Urothelium cell line (cell line): ENCODE measurements at places on chromosomes 1 and 21.

- no peak for DNase-seq
Observed at GRCh38 chr1:209650454-209650853, 1.8 kb downstream of the LAMB3 start.

DNA sequence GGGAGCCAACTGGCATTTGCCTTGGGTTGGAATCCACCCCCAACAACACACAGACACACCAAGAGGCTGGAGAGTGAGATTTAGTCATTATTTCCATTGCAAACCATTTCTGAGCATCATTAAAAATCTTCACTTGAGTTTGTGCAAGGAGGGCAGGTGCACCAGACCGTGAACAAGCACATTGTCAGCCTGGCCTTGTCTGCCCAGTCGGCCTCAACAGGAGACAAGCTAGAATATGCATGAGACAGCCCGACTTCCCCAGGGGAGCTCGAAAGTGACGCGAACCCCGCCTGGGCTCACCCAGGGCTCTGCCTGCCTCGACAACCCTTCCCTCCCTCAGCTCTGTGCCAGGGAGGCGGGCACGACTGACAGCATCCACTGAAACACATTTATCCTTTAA, 15.4 kb upstream of the GUCA2B start:
- DNase-seq = no peak

- DNase-seq = no peak
Observed at GRCh38 chr1:3429320-3429719, 25.1 kb upstream of the ARHGEF16 start.

DNA sequence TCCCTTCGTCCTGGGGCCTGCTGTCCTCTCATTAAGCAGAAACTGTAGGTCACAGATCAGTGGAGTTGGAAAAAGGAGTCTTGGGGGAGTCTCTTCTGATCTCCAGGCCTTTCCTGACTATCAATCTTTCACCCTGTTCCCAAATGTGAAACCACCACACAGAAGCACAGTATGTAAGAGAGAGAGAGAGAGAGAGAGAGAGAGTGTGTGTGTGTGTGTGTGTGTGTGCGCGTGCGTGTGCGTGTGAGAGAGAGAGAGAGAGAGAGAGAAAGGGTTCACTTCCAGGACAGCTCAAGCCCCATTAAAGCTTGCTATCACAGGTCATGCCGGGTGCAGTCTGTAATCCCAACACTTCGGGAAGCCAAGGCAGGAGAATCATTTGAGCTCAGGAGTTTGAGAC, 1.5 kb upstream of the TTC24 start:
- DNase-seq = no peak

DNA sequence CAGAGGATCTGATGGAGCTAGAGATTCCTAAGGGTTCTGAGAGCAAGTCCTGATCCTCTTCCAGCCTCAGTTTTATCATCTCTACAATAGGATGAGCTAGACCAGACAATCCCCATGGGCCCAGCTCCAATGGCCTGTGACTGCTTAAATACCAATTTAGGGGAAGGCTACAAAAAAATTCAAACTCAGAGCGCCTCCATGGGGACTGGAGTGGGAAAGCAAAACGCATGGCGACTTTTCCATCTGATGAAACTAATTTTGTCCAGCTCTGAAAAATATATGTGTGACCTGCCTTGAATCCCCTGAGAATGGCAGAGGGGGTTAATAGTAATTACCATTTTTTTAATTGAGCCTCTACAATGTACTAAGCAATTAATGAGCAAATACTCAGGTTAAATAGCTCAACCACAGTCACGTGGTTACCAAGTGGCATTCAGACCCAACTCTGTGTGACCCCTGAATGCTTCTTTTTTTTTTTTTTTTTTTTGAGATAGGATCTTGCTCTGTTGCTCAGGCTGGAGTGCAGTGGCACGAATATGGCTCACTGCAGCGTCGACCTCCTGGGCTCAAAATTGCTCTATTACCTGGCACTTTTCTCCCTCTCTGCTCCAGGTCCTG, 8.4 kb downstream of the EXTL1 start:
- DNase-seq = no peak
